ENCODE measurements at places on chromosomes 2 and 18.

DNA sequence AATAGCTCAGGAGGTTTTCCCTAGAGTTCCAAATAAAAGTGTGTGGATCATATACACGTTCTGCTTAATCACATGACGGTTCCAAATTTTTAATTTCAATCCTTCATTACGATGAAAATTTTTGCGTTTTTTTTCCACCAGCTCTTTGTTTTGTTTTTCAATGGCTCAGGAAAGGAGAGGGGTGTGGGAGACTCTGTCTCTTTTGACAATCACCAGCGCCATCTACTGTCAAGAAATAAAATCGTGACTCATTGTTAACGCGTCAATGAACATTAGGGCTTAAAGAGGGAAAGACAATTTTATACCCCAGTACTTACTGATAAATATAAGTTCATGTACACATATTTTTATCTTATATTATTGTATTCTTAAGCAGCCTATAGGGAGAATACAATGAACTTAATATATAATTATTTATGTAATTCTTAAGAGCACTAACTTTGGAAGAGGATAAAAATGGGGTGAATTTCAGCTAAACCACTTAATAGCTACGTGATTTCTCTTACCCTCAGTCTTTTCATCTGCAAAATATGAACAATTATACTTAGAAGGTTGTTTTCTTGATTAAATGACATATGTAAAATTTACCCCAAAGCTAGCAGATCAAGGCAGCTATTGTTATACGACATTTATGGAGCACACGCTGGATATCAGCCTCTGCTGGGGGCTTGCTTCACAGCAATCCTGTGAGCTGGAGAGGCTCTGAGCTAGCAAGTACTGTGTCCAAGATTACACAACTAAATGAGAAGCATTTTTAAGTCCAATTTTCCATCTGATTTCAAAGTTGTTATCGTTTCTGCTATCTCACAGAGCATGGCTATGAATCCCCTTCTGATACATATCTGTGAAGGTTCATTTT is 47.4 kb upstream of the RMDN2 start:
- DNase-seq: peak; percentile 78

- peak; percentile 25 for DNase-seq
Observed at GRCh38 chr2:156892467-156893281, 364.8 kb upstream of the GALNT5 start.

DNA sequence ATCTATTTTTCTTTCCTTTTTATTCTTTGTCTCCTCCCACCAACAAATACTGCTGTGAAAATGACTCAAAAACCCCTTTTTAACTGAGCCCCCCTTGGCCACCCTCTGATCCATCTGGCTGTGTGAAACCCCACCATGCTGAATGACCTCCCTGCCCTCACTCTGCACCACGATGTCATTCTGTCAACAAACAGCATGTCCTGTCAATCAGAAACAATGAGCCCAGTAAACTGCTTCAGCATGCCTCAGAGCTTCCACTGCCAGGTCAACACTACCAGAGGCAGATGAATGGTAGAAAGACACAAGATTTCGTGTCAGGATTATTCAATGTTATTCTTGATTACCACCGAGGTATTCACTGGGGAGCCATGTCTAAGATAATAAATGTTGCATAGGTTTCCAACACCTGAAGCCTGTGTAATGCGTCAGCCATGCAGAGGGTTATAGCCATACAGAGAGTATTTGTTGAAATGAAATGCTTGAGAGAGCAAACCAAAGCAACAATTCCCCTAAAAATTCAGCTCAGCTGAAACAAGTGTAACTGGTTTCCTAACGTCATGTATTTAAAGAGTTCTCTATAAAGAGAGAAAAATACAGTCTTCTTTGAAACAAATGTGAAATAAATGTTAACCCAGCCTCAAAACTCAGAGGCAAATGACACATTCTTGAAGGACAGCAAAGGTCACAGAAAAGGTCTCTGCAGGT is 76.7 kb downstream of the LRP2 start:
- DNase-seq: no peak

DNA sequence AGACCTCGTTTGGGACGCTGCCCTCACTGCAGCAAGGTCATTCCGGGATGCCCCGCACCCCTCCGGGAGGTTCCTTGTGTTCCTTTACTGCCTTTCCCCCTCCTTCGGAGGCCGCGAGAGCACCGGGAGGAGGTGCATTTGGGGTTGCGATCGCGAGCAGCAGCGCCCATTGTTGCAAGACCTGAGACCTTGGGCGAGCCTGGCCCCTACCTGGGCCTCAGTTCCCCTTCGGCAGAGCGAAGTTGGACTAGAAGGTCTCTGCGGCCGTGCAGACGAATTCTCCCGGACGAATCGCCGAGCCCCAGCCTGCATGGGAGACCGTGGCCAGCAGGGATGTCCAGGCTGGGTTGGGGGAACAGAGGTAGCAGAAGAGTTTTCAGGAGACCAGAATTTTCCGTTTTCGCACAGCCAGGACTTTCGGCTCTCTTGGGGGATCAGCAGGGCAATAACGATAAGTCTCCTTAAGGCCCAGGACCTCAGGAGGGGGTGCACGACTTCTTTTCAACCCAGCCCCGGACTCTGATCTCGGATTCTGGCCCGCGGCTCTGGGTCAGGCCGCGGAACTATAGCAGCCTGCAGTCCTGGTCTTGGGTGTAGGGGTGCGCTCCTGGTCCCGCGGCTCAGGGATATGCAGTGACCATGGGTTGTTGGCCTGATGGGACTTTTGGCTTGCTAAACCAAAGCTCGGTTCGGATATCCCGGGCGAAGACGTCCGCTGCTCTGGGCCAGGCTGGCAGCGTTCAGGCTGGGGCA is 2.8 kb downstream of the GDF7 start:
- DNase-seq: no peak

DNA sequence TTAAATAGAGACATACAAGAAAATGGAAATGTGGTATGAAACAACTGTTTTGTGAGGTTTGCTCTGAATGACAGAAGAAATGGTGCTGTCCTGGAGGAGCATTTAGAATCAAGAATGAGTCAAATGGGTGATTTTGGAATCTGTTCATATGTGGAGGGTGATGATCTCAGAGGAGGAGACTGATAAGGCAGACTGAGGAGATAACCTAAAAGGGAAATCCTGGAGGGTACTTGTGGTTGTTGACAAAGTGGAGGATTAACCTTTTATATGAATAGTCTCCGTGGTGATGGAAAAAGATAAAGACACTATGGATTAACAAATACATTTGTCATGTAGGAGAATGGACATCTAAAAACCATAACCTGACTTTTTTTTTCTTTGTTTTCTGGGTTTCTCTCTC is 74.1 kb downstream of the MMADHC start:
- no peak for DNase-seq

DNA sequence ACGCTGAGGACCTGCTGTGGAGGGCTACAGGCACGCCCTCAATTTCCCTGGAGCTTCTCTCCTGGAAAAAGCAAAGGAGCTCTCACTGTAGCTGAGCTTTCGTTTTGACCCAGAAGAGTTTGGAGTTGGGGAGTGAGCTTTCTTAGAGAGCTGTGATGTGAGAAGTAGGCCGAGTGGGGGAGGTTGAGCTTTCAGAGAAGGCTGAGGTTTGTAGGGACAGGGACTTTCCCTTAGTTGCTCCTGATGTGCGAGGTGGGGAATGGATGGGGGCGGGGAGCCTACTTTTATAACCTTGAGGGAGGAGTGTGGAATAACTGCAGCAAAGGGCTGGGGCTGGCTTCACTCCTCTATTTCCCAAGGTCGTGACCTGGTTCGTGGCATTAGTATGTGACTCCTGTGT is 47.1 kb downstream of the ZNF532 start:
- no peak for DNase-seq

DNA sequence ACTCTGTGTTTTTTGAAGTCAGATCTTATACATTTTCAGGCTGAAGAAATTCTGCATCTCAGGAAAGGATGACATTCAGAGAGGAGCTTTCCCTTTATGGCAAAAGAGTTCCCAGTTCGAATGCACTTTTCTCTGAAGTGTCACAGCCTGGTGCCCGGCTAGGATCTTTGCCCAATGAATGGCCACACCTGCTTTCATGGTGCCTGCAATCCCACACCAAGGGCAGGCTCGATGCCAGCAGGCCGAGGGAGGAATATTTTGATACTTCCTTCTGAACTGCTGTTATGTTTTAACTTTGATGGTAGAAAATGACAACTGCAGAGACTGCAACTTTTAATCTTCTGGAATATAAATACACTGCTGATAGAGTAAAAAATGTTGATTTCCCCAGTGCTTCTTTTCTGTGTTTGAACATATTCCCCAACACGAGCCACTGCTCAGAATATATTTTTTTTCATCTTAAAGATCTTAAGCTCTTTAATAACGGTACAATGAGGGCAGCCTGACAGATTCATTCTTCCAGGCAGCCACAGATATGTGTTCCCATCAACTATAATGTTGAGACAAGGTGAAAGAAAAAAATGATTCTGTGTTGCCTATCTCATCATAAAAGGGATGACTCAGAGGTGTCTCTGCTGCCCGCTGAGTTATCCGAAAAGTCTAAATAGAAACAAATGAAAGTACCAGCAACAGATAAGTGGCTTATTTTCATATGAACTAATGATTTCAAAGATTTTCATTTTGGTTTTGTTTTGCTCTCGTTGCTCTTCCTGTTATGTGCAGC is 848.5 kb downstream of the DCDC2C start:
- no peak for DNase-seq

DNA sequence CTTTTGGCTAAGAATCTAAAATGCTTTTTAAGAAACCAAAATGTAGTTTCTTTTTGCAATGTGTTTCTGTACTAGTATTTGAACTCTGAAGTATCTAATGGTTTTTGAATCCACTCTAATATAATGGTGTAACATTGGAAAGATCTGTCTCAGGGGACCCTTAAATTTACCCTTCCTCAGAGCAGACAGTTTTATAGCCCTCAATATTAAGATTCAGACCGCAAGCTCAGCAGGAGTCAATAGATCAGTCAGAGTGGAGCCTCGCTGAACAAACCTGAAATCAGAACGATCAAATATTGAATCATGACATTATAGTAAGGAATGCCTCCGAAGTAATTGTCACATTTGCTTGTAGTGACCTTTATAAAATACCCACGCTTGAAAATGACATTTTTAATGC is 18.3 kb downstream of the SGPP2 start:
- DNase-seq: no peak

GRCh38 chr2:57490741-57491140 is 555.9 kb upstream of the VRK2 start:
- DNase-seq: no peak

- DNase-seq: no peak
Observed at GRCh38 chr2:124121106-124121505, 96.0 kb downstream of the CNTNAP5 start.

DNA sequence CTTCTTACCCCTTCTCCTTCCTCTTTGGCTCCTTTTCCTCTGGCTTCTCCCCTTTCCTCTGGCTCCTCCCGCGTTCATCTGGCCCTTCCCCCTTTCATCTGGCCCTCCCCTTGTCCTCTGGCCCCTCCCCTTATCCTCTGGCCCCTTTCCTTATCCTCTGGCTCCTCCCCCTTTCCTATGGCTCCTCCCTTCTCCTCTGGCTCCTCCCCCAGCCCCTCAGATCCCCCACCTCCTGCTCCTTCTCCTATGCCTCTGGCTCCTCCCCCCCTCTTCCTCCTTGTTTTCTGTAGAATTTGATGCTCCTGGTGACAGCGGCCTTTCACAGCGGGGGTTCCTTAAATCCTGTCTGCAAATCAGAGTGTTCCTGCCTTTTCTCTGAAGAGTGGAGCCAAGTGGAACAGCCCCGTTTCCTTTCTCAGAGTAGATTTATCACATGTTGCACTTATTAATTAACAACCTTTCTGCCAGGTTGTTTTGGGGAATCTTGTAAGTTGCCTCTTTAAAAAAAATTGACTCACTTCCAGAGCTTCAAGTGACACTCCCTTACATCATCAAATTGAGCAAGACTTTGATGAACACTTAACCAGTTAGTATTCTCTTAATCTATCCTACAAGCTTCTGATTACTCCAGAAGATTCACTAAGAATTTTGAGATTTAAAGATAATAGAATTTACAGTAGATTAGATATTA is 27.9 kb downstream of the FABP1 start:
- no peak for DNase-seq

- no peak for DNase-seq
Observed at GRCh38 chr2:147483911-147484310, 360.9 kb upstream of the ACVR2A start.

GRCh38 chr18:2853926-2854664 is 7.3 kb downstream of the EMILIN2 start:
- DNase-seq: peak; percentile 99

GRCh38 chr18:63100630-63101055 is 218.9 kb downstream of the BCL2 start:
- no peak for DNase-seq

GRCh38 chr2:60331115-60331809 is 222.2 kb downstream of the BCL11A start:
- no peak for DNase-seq

- DNase-seq: no peak
Observed at GRCh38 chr2:235187806-235188205, 236.0 kb downstream of the SH3BP4 start.

DNA sequence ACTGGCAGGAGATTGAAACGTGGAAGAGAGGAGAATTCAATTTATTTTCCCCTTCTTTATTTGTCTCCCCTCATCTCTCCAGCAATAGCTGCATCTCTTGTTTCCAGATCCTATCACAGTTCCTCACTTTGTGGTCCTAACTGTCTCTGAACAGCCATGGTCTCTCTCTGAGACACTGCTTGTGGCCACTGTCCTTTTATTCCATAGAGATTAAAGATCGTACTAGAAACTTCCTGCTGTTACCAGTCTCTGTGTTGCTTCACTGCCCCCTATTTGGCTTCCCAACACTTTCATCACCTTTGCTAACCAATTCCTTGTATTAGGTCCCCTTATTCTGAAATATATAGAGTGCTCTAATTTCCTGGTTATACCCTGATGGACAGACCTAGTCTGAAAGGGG is 48.9 kb upstream of the CAVIN2 start:
- DNase-seq: no peak

GRCh38 chr2:158486970-158487325 is 30.2 kb downstream of the PKP4 start:
- DNase-seq: no peak

- no peak for DNase-seq
Observed at GRCh38 chr2:62408241-62408677, 97.7 kb downstream of the TMEM17 start.

GRCh38 chr2:209495855-209496585 is 72.2 kb downstream of the MAP2 start:
- no peak for DNase-seq

DNA sequence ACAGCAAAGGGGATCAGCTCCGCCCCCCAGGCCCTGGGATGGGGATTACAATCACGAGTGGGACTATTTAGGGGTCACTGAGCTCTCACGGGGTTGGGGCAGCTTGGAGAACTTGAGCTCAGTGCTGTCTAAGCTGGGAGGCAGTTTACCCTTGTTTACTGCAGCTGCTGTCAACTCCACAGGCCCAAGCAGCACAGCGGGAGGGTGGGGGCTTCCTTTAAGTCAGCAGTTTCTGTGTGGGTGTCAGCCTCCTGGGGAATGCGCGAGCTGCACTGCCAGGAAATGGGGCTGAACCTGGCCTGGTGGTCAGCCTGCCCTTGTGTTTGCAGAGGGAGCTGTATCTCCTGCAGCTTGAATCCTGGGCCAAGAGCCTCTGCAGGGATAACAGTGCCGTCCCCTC is 29.8 kb downstream of the TOGARAM2 start:
- DNase-seq: no peak

DNA sequence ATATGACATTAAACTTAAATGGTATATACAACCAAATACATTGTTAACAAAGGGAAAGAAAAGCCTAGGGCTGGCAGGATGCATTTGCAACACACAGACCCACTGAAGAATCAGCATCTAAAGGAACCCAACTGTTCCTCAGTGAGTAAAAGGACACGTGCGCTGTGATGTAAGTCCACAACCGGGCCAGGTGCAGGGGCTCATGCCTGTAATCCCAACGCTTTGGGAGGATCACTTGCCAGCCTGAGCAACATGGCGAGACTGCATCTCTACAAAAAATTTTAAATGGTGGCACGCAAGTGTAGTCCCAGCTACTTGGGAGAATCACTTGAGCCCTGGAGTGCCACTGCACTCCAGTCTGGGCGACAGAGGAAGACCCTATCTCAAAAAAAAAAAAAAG is 3.9 kb downstream of the DTNB start:
- DNase-seq: no peak

All from hematopoietic multipotent progenitor cell treated with erythropoietin and hydrocortisone succinate and interleukin-3 and kit ligand, for 8 days (in vitro differentiated cells).